ENCODE measurements at places on chromosomes 4 and X.

- no peak for DNase-seq
These were observed 8.5 kb downstream of the FRAS1 start for GRCh38 chr4:78065508-78066192.

DNA sequence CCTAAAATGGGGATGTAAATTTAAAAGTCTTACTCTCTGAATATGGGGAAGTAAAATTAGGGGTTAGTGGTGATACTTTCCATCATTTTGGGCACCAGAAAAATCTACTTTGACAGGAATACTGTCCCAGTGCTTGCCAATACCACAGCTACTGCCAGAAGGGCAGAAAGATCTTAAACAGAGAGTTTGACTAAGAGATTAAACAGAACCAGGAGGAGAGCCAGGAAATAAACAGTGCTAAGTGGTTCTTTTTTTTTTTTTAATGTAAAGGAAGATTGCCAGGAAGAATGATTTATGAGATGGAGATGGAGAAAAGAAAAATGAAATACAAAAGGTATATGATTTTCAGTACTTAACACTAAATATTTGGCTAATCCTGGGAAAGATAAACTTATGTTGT, 126.8 kb downstream of the RTL3 start:
- no peak for DNase-seq

- no peak for DNase-seq
These were observed 20.3 kb upstream of the ASMTL start for GRCh38 chrX:1472975-1473374.

DNA sequence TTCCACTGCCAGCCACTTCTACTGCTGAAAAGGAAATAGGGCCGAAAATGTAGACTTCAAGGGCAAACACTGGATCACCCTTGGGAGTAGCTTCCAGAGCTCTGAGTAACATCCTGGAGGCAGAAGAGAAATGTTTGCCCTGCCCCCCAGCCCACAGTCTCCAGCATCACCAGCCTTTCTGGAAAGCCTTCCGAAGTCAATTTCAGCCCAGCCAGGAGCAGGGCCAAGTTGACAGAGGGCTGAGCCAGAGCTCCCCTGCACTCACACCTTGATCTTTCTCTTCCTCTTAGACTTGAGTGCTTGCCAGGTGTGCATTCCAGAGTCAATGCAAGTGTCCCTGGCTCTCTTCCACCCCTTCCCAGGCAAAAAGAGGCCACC, 35.2 kb downstream of the SLC25A5 start:
- DNase-seq = no peak

- no peak for DNase-seq
These were observed 912.1 kb upstream of the GRIA3 start for GRCh38 chrX:122272011-122272410.

DNA sequence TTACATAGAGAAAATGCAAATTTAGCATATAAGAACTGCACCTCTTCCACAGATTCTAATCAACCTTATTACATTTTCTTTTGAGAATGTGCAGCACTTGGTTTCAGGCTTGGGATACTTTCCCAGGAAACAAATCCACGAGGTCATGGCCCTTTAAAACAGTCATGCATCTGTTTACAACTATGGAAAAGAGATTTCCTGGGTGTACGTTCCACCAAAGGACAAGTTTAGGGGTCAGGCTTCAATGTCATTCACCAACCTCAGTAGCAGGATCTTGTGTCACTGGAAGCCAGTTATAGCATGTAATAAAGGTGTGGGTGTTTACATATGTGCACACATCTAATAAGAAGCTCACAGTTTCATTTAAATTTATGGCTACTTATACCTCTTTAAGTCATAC, 30.7 kb downstream of the EREG start:
- DNase-seq = no peak

GRCh38 chr4:22850630-22851029, 157.9 kb downstream of the GBA3 start:
- DNase-seq = no peak

GRCh38 chr4:177441061-177441802, 1.0 kb downstream of the AGA start:
- DNase-seq = no peak

- DNase-seq = no peak
These were observed 28.1 kb downstream of the ZAR1 start for GRCh38 chr4:48518143-48518542.

- DNase-seq = no peak
These were observed 102.7 kb upstream of the TBC1D9 start for GRCh38 chr4:140858897-140859296.

- DNase-seq = no peak
These were observed 1293.1 kb downstream of the PCDH19 start for GRCh38 chrX:99117011-99117410.

All from stimulated activated CD8-positive, alpha-beta memory T cell treated with anti-CD3 and anti-CD28 coated beads, Interleukin-4, amount 100 ng/mL, for 4 hours (primary cell).